ENCODE measurements at places on chromosomes 2 and 18.

GRCh38 chr2:239109041-239109927 is 261.4 kb downstream of the TWIST2 start:
- DNase-seq, result no peak

DNA sequence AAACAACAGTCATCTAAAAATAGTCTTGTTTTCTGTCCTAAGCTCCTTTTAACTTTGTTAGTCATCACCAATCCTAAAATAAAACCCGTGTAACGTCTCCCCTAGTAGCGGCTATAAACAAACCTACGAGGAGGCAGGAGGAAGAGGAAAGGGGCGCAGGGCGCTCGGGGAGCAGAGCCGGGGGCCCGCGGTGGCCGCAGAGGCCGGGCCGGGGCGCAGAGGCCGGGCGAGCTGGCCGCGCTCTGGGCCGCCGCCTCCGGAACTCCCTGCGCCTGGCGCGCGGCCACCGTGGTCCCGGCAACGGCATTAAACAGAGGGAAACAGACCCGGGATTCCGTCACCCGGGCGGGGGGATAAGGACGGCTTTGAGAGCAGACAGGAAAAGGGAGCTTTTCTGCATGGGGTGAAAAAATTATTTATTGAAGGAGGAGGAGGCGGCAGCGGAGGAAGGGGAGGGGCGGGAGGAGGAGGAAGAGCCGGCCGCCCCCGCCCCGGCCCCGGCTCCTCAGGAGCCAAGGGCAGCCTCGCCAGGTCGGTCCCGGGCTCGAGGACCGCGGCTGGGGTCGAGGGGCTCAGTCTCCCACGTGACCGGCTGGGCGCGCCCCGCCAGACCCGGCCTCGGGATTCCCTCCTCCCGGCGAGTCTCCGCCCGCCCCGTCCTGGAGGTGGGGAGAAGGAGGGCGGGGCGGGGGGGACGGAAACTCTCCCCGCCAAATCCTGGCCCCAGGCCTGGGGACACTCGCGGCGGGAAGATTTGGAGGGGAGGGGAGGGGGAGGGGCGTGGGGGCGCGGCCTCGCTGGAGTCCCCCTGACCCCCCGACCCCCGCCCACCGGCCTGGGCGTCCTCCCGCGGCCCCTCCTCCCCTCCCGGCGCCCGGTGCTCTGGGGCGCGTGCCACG is 1.8 kb upstream of the NFATC1 start:
- DNase-seq, result peak; percentile 65

GRCh38 chr2:194253528-194254259 is 1403.3 kb upstream of the SLC39A10 start:
- DNase-seq, result no peak

GRCh38 chr2:238106698-238107524 is 6.8 kb downstream of the ESPNL start:
- DNase-seq, result no peak

GRCh38 chr2:173982918-173983317 is 17.7 kb upstream of the SP3 start:
- no peak for DNase-seq

Measured in T1000 (cell line).